ENCODE measurements at places on chromosomes 5 and 9. TPM values are rescaled to one million over a fixed set of nuclear protein-coding genes. Genes with fewer than 3 reads are reported as not detected.

- H3K4me1 ChIP-seq, result peaks cover 25% of the 10 kb centered on the region
- DNase-seq, result no peak
- peaks cover 22% of the 10 kb centered on the region for H3K27me3 ChIP-seq
- no peak overlapping the region for H3K4me3 ChIP-seq
- H3K27ac ChIP-seq, result no peak overlapping the region
These were observed 2.2 kb upstream of the VPS13A start for GRCh38 chr9:77175151-77175550.

The FGD3 gene
- total RNA-seq, result 44.0 TPM

The HRCT1 gene
- total RNA-seq, result not detected

DNA sequence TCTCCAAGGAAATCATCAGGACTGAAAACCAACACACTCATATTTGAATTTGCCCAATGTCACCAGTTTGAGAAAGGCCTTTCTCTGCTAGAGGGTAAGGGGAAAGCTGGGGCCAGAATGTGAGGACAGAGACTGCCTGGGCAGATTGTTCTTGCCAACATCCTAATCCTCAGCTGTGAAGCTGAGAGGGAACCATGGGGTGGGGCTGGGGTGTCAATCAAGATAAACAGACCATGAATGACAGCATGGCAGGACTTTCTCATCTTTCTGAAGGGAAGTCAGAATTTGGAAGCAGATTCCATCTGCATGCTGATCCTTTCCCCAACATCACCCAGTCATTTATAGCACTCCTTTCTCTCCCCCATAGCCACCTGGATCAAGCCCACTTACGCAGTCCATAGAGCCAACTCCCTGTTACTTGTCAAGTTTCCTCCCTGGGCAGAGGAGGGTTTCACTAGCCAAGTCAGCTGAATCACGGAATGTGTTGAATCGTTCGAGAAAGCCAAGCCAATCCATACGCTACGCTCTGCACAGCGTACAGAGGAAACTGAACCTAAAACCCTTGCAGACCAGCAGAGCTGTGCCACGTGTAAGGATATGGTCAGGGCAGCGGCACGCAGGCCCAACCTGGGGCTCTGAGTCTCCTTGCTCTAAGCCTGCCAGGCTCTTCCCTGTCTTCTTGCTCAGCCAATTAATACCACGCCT is 14.9 kb downstream of the GLDC start:
- no peak for DNase-seq
- H3K36me3 ChIP-seq, result no peaks in the 10 kb centered on the region
- H3K27ac ChIP-seq, result no peak overlapping the region

The LVRN gene
- total RNA-seq, result not detected

DNA sequence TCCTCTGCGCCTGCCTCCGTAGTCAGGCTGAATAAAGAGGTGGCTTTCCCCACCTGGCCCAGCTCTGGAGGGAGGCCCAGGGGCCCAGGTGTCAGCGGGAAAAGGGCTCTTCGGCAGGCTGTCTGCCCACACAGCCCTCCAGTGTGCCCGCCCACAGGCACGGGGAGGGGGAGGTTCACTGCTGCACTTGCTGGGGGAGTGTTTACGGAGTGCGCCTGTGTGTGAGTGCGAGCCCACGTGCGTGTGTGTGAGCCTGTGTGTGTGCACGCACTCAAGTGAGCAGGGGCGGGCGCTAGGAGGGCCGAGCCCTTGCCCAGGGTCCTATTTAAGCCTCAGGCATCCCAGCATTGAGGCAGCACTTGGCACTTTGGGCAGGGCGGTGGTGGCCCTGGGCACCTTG is 10.9 kb downstream of the DNLZ start:
- H3K4me3 ChIP-seq, result no peak overlapping the region
- H3K27ac ChIP-seq, result no peak overlapping the region

The MYO10 gene
- total RNA-seq, result 0.41 TPM

All from activated T-helper 1 cell treated with anti-CD3 and anti-CD28 coated beads, Interleukin-12 subunit alpha, Interleukin-12 subunit beta, Interleukin-2, Interleukin-4 antibody, amounts not matched to agents 30 ng/mL and 10 ng/mL and 1 ng/mL, durations not matched to agents 14 hours and 24 hours and 36 hours (primary cell).